ENCODE measurements at places on chromosomes 12 and 14.

DNA sequence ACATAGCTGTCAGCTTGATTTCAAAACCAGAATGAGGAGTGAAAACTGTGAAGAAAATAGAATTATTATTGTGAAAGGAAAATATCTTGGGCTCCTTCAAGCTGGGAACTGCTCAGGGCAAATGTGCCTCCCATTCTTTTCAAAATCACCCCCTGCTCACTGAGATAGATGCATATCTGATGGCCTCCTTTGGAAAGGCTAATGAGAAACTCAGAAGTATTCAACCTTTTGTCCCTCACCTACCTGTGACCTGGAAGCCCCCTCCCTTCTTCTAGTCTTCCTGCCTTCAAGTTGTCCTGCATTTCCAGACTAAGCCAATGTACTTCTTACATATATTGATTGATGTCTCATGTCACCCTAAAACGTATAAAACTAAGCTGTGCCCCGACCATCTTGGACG is 81.1 kb upstream of the C14orf132 start:
- no peak for ATAC-seq

DNA sequence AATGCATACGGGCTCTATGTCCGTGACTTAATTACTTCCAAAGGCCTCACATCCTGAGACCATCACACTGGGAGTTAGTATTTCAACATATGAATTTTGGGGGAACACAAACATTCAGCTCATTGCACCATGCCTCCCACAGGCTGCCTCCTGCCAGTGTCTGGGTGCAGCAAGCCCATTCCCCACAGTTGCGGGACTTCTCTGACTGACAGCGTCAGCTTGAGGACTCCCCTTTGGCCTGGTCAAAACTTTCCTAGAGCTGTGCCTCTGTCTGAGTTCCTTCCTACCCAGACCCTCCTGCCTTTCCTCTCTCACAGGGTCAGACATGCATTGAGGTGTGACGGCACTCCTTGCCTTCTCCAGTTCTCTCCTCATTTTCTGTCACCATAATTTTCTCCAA is 27.4 kb downstream of the PPP1R36 start:
- no peak for ATAC-seq

GRCh38 chr14:61315313-61315712 is 6.1 kb upstream of the PRKCH start:
- no peak for ATAC-seq

DNA sequence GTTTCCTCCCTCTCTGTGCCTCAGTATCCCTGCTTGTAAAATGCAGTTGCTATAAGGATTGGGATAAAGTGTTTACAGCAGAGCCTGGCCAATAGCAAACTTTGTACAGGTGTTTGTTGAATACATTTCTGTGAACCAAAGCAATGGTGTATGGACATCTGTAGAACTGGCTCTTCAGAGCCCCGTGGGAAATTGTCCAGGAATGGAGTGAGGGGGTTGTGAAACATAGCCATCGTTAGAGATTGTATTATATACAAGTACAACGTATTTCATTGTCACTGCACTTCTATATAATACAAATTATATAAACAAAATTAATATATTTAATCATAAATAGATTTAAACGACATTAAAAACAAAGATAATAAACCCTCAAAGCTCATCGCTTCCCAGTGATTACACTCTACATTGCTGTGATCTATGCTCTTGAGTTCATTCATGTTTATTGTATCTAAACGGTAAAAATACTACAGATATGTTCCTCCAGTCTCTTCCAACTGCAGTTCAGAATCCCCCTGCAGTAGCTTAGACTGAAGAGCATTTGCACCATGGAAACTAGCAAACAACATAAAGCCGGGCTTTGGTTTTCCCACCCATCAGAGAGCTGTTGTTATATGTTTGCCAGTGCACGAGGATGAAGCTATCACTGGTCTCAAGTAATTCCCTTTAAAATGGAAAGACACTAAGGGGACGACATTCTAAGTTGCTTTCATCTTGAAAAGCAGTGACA is 216.7 kb downstream of the TMEM132C start:
- no peak for ATAC-seq

DNA sequence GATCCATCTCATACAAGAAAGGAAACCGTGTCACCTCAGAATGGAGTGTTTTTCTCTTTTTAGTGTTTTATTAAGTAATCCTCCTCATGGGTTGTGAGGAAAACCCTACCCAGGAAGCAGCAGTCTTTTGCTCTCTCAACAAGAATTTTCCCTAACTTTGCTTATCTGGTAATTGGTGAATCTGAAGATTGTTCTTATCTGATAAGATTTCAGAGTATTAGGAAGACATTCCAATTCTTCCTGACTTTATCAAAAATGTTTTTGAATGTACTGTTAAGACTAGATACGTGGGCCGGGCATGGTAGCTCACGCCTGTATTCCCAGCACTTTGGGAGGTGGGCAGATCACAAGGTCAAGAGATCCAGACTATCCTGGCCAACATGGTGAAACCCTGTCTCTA is 86.0 kb downstream of the PHLDA1 start:
- ATAC-seq: no peak

DNA sequence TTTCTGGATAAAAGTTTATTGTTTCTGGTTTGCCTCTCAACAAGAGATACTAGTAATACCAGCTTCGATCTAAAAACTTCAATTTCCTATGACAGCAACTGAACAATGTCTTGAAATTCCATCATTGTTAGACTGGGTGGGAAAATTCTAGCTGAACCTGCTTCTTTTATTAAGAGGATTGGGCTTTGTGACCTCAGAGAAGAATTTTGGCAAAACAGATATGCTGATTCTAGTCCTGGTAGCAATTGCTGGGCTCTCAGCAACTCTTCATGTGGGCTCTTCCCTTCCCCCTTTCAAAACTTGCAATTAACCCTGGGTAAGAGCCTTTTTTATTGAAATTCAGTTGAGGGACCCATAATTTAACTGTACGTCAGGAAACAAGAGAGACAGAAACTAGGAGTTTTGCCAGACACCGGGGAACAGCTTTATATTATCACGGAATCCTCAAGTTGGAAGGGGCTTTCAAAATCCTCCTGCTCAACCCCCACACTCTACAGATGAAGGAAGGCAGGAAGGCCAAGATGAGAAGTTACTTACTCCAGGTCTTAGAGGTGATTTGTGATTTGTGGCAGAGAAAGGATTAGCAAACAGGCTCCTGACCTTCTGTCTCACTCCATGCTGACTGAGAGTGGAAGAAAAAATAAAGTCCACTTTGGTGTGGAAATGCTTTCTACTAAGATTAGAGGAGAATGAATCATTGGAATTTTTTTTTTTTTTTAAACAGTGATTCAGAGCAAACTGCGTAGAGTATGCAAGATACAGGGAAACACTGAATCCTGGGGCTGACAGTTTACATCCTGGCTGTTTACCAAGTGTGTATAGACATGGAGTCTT is 239.0 kb upstream of the ATP2B1 start:
- ATAC-seq: peak; percentile 75

DNA sequence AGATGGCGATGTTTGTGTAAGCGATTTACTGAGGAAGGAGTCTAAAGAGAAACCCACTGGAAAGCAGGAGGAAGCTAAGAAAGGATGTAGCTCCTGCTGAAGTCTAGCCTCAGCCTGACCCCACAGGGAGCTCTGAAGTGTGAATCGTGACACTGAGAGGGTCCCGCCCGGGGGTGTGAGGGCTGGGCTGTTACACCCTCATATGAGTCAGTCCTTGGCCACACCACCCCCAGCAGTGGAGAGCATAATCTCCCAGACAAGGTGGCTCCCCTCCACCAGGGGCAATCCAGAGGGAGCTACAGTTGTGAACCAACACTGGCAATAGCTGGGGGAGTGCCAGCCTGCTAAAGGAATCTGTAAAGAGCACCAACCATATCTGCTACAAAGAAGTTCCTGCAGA is 31.5 kb downstream of the SVOP start:
- ATAC-seq: no peak

- ATAC-seq: no peak
These were observed 28.0 kb upstream of the USP15 start for GRCh38 chr12:62232143-62232729.

GRCh38 chr14:29233188-29233587 is 466.6 kb downstream of the FOXG1 start:
- ATAC-seq: no peak

GRCh38 chr12:45350861-45351260 is 135.0 kb downstream of the ANO6 start:
- no peak for ATAC-seq

DNA sequence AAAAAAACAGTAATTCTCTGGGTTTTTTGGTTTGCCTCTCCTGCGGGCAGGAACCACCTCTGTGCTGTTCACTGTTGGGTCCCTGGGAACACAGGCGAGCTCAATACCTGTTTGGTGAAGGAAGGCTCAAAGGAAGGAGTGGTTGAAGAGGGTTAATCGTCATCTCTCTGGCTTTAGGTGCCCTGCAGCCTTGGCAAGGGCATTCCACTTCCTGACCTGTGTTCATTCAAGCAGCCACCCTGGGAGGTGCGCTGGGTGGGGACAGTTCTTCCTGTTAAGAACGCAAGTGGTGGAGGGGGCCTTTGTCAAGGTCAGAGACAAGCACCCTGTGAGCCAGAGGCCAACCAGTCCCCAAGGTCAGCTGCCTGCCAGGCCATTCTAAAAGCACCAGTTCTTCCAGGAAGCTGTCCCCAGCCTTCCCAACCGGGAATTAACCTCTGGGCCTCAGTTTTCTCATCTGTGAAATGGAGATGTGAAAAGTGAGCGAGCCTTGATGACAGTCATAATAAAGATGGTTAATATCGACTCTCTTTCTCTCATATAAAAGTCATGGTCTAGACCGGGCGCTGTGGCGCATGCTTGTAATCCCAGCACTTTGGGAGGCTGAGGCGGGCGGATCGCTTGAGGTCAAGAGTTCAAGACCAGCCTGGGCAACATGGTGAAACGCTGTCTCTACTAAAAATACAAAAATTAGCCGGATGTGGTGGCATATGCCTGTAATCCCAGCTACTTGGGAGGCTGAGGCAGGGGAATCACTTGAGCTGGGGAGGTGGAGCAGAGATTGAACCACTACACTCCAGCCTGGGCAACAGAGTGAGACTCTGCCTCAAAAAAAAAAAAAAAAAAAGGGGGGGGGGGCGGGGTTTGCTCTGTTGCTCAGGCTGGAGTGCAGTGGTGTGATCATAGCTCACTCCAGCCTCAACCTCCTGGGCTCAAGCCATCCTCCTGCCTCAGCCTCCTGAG is 6.1 kb downstream of the RHOF start:
- ATAC-seq: no peak

GRCh38 chr14:74843653-74844052 is 32.3 kb downstream of the PROX2 start:
- peak; percentile 59 for ATAC-seq

DNA sequence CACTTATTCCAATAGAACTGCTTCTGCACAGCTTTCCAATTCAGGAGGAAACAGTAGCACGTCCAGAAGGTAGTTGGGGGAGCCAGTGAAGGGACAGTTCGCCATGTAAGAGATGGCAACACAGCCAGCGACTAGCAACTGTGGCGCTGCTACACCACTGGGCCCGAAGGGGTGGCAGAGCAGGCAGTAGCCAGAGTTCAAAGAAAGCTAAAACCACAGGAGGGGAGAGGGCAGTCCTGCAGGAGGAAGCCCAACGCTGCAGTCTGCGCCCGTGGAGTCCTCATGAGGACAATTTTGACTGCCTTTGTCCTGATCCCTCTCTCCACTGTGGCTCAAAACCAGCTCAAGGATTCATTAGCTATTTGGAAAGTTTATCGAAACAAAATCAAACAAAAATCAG is 591.2 kb downstream of the VRK1 start:
- ATAC-seq: no peak

DNA sequence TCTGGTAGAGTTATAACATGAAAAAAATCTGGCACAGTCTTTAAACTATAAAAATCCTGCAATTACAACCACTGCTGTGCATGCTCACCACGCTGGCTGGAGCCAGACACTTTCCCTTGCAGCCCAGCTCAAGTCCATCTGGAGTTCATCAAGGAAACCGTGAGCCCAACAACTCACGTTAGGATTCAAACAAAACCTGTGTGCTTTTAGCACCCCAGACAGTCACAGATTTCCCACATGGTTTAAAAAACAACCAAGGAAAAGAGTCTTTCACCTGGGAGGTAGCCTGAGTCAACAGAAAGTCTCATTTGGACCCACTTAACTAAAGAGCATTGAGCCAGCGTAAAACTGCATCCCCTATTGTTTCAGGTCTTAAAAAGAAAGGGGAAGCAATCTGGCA is 4.7 kb downstream of the LRIG3 start:
- ATAC-seq: no peak

DNA sequence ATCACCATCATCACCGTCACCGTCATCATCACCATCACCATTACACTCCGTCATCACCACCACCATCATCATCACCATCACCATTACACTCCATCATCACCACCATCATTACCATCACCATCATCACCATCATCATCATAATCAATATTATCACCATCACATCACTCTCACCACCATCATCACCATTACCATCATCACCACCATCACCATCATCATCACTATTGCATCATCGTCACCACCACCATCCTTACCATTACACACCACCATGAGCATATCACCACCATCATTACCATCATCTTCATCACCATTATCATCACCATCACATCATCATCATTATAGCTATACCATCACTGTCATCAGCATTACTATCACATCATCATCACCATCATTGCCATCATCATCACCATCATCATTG is 93.7 kb downstream of the KIF26A start:
- ATAC-seq: no peak

- ATAC-seq: no peak
These were observed 1.0 kb downstream of the SOCS4 start for GRCh38 chr14:55028066-55028465.

DNA sequence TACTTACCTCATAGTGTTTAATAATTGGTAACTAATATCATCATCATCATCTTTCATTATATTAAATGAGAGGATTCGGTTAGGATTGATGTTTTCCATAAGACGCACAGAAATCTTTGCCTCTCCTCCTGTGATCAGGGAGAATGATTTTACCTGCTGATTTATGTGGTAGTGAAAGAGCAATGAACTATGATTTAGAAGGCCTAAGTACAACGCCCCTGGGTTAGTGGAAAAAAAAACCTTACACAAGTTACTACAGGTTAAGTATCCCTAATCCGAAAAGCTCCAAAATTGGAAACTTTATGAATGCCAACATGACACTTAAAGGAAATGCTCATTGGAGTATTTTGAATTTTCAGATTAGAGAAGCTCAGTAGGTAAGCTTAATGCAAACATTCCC is 55.8 kb downstream of the ARID2 start:
- ATAC-seq: no peak

- ATAC-seq: peak; percentile 71
These were observed 204.6 kb upstream of the PLXNC1 start for GRCh38 chr12:93943780-93944179.

DNA sequence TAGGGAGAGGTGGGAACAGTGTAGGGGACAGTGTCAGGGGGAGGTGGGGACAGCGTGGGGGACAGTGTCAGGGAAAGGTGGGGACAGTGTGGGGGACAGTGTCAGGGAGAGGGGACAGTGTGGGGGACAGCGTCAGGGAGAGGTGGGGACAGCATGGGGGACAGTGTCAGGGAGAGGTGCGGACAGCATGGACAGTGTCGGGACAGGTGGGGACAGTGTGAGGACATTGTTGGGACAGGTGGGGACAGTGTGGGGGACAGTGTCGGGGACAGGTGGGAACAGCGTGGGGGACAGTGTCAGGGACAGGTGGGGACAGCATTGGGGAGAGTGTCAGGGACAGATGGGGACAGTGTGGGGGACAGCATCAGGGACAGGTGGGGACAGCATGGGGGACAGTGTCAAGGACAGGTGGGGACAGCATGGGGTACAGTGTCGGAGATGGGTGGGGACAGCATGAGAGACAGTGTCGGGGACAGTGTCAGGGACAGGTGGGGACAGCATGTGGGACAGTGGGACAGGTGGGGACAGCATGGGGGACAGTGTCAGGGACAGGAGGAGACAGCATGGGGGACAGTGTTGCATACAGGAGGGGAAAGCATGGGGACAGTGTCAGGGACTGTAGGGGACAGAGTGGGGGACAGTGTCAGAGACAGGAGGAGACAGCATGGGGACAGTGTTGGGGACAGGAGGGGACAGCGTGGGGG is 139.0 kb downstream of the TMEM121 start:
- no peak for ATAC-seq

Measured in gastroesophageal sphincter (tissue), 4 donors.